ENCODE measurements at places on chromosomes 6 and 20.

DNA sequence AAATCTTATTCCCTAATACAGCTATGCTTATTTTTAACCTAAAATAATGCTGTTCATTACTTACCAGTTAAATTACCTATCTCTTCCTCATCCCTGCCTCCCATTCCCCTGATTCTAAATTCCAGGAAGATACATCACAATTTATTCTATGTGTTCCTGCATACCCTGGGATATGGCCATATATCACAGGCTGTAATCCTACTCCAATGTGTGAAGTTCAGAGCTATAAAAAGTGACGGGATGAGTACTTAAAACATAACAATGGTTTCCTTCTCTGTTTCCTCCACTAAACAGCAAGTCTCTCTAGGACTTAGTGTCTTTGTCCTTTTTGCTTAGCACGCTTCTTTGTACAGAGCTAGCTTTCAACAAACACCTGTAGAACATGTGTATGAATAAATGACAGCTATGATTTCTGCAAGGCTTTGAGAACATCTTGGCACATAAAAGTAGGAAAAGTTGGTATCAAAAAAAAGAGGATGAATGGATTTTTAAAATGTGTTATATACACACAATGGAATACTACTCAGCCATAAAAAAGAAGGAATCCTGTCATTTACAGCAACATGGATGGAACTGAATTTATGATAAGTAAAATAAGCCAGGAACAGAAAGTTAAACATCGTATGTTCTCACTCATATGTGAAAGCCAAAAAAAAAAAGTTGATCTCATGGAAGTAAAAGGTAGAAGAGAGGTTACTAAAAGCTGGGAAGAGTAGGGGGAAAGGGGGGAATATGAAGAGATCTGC is 45.8 kb downstream of the SESN1 start:
- DNase-seq, result no peak

- DNase-seq, result no peak
Measured at GRCh38 chr6:33908025-33908424, 104.2 kb upstream of the MLN start.

DNA sequence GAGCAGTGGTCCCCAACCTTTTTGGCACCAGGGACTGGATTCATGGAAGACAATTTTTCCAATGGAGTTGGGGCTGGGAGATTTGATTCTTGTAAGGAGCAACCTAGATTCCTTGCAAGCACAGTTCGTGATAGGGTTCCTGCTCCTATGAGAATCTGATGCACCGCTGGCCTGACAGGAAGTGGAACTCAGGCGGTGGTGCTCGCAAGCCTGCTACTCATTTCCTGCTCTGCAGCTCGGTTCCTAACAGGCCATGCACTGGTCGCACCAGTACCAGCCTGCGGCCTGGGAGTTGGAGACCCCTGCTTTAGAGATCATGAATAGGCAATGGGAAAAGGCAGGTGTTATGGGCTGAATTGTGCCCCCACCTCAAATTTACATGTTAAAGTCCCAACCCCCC is 131.2 kb downstream of the PFDN4 start:
- DNase-seq, result no peak

GRCh38 chr6:48098923-48099322 is 12.1 kb downstream of the PTCHD4 start:
- DNase-seq, result no peak

GRCh38 chr6:13617066-13617465 is 1.9 kb downstream of the NOL7 start:
- no peak for DNase-seq

DNA sequence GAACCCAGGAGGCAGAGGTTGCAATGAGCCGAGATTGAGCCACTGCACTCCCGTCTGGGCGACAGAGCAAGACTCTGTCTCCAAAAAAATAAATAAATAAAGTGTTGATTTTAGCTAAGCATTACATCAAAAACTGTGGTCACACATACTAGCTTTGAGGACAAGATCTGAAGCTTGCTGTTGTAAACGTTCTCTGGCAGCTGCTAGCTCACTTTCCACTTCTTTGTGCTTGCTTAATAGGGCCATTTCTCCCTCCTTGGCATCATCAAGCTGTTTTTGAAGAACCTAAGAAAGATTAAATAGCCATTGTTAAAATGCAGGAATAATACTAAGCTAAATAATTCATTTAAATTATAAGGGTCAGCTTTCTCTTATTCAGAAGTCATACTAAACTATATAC is 55.7 kb downstream of the FAM184A start:
- no peak for DNase-seq

DNA sequence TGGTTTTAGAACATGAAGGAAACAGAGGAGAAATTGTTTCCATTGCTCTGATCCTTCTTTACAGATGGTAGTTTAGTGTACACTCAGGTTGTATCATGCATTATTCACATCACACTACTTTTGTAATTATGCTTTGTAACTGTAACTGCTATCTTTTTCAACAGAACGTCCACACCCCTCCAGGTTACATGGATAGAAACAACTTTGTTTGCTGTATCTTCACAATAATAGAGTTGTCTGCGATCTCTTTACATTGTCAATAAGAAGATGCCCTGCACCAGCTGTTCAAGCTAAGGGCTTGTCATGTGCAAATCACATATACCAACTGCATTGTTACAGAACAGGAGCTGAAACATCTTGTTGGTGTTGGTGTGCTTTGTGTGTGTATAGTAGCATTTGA is 67.9 kb upstream of the MAP7 start:
- DNase-seq, result no peak

- no peak for DNase-seq
Measured at GRCh38 chr6:136963259-136963658, 41.2 kb downstream of the SLC35D3 start.

- DNase-seq, result no peak
Measured at GRCh38 chr6:169254456-169255316, 1.0 kb upstream of the THBS2 start.

GRCh38 chr6:100096936-100097335 is 102.9 kb upstream of the MCHR2 start:
- DNase-seq, result no peak

DNA sequence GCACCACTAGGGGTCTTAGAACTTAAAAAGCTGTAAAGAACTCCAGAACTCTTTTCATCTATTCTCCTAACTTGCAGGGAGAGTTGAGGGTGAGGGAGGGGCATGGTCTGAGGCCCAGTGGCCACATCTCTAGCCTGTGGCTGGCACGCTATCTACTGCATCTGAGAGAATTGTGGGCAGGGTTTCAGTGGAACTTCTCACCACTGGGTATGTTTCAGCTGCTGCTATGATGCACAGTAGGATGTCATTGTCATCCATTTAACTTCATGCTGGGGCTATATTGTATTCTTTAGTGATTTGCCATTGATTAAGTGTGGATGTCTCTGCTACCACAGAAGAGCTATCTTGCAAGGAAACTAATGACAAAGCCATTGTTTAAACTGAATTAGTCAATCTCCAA is 4.5 kb downstream of the TMEM14A start:
- no peak for DNase-seq

DNA sequence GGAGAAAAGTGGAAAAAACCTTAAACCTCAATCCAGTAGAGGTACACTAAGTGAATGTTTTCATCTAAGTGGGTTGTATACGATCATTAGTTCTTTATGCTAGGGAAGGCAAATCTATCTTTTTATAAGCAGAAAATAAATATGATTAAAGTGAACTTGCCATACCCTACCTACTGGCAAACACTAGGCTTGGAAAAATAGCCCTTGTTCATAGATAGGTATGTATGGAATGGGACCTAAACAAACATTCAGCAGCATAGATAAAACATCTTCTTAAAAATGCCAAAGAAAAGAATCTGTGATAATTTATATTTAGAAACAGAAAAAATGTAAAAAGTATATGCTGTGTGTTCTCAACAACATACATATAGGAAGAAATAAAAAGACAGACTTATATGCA is 18.8 kb downstream of the REV3L start:
- DNase-seq, result no peak

DNA sequence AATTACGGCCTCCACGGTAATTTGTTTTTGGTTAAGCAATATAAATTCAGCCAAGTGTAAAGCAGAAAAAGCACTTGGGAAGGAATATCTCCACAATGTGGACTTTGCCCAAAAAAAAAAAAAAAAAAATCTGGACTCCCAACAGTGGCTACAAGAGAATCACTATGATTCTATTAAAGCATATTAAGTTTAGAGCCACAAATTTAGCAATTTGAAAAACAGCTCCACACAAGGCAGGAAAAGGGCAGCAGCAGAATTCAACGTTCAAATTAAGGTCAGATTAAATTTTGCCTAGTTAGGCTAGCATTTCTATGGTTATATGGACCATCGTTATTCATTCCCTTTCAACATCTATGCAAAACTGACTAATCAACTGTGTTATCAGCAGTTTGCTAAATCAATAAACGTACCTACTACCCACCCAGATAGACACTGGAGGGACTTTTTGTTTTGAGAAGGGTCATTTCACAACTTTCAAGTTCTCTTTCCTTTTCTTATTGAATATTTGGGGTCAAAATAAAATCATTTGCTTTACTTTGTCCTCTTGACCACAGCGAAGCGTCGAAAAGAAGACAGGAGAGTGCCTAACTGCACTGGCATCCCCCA is 1.0 kb downstream of the MCM9 start:
- DNase-seq, result no peak

- no peak for DNase-seq
Measured at GRCh38 chr6:142941018-142941417, 4.0 kb downstream of the HIVEP2 start.

DNA sequence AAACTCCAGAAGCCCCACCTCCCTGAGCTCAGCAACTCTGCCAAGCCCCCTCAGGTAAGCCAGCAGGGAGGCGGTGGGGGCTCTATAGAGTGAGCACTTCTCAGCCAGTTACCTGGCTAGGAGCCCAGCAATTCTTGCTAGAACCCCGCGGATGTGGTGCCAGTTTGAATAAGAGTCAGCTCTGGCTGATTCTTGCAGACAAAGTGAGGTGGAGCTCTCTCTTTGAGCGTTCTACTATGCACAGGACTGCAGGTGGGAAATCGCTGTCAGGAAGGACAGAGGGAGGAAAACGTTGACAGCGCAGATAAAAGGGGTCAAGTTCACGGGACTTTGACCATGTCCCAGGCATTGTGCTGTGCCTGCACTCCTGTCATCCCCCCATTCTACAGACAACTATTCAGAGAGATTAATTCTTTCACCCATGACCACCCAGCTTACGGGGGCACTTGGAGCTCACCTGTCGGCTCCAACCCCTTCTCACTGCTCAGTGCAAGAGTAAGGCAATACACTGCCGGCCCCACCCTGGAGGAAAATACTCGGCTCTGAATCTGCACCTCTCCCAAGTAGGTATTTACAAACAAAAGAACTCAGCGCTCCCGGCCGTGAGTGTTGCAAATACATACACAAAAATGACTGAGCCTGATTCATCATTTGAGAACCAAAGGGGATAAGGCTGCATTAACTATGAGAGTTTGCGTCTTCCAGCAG is 92.9 kb downstream of the ANKRD60 start:
- DNase-seq, result no peak

DNA sequence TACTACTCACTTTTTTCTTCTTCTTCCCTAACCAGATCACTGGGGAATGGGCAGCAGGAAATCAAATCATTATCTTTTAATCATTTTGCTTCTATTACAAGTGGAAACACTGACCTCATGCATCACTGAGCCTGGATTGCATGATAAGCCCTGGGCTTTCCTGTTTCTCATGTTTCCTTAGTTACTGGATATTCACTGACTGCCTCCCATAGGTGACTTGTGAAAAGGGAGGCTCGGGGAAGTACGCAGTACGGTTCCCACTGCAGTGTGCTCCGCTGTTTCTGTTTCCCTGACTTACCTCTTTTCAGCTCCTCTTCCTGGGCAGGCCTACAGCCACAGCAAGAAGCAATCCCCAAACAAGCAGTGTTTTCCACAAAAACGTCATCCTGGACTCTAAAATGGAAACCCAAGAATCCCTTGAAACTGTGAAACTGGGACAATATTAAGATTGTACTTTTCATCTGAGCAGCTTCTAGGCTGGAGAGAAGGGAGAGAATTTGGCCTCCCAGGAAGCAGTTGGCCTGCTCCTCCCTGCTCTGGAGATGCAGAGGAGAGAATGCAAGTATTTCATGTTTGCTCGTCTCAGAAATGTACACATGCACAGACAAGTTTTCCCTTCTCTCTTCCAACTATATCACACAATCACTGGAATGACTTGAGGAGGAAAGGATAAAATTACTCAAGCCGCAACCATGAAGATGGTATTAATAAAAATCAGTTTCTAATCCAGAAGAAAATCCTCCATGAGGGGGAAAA is 13.1 kb downstream of the BTNL2 start:
- DNase-seq, result no peak

DNA sequence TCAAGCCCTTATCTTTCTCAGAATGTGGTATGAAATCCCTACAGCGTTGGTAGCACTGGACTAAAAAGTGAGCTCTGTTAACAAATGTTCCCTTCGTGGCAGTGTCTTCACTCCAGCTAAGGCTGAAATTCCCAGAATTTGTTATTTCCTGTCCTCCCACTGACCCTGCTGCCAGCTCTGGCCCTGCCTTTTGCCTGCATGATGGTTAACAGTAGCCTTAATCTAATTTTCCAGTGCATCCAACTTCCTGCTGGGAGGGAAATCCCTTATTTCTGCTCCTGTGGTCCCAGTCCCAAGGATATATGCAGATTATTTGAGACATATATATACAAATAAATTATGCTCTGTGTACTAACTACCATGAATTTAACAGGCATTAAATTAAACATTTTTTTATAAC is 157.2 kb upstream of the CARMIL1 start:
- no peak for DNase-seq

DNA sequence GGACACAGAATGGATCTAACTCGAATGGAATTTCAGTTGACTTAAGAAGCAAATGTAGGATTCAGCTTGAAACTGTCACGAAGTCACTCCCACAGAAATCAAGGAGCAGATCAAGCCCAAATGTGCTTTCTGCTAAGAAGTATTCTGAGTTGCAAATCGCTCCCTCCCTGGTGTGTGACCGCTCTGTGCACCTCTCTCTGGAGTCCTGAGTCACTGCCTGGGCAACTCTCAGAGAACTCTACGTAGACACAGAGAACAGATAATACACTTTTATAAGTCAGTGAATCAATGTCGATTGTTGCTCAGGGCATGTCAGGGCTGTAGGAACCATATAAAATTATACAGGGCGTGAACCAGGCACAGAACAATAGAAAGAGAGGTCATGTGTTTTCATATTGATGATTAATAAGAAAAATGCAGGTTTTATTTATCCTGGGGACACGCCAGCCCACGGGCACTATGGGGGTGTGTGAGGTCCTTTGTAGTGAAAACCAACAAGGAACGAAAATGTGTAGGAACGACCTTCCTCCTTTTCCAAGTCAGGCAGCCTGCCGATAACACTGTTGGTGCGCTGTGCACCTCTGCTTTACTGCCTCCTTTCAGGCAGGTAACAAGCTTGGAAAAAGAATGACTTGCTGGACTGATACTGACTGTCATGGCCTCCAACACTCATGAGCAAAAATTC is 248.1 kb upstream of the FOXQ1 start:
- no peak for DNase-seq

DNA sequence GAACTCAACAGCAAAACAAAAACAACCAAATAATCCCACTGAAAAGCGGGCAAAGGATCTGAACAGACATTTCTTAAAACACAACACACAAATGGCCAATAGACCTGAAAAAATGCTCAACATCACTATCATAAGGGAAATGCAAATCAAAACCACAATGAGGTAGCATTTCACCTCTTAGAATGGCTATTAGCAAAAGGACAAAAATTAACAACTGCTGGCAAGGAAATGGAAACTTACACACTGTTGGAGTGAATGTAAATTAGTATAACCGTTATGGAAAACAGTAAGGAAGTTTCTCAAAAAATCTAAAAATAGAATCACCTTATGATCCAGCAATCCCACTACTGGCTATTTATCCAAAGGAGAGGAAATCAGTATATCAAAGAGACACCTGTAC is 20.9 kb downstream of the FAM8A1 start:
- DNase-seq, result no peak

GRCh38 chr6:22135395-22135794 is 161.4 kb downstream of the PRL start:
- no peak for DNase-seq

- DNase-seq, result peak; percentile 80
Measured at GRCh38 chr6:42661540-42662153, 60.8 kb downstream of the PRPH2 start.

All from activated CD4-positive, CD25-positive, alpha-beta regulatory T cell (primary cell).